Activated CD4-positive, CD25-positive, alpha-beta regulatory T cell treated with anti-CD3 and anti-CD28 coated beads, Interleukin-2, amount 50 U/mL, for 16 hours (primary cell): ENCODE measurements at places on chromosomes 5 and 9.
A peak's percentile ranks its signal among the peaks of the same experiment; 100 is the strongest.

GRCh38 chr5:103393101-103393754 is 134.7 kb downstream of the MACIR start:
- no peak for DNase-seq

GRCh38 chr9:18359335-18359734 is 114.6 kb upstream of the ADAMTSL1 start:
- DNase-seq = no peak

- DNase-seq = no peak
Measured at GRCh38 chr9:88623698-88624097, 88.7 kb downstream of the NXNL2 start.

GRCh38 chr9:77879437-77879943 is 152.1 kb downstream of the GNAQ start:
- DNase-seq = no peak

- DNase-seq = no peak
Measured at GRCh38 chr9:129412814-129413536, 207.9 kb downstream of the C9orf50 start.

GRCh38 chr9:123039617-123040219 is 6.3 kb downstream of the GPR21 start:
- no peak for DNase-seq

GRCh38 chr5:154708846-154709245 is 46.3 kb upstream of the LARP1 start:
- DNase-seq = no peak

GRCh38 chr9:134951461-134951860 is 33.7 kb upstream of the FCN1 start:
- no peak for DNase-seq

DNA sequence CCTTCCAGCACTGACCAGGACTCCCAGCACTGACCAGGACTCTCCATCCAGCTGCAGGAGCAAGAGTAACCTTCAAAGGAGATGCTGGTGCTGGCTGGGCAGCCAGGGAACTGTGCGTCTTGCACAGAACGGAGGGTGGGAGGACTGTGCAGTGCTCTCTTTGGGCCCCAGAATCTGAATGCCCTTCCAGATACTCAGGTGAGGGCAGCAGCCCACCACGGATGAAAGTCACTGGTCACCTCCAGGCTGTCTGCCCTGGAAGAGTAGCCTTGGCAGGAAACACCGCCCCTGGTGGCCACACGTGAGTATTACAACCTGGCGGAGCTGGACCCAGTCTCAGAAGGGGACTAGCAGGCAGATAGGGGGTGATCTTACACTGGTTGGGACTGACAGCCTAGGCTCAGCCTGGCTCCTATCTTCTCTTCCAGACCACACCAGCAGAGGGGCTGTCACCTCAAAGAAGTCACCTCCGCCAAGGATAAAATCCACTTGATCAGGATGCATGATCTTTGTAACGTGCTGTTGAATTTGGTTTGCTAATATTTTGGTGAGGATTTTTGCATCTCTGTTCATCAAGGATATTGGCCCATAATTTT is 4.8 kb upstream of the SARDH start:
- peak; percentile 55 for DNase-seq

DNA sequence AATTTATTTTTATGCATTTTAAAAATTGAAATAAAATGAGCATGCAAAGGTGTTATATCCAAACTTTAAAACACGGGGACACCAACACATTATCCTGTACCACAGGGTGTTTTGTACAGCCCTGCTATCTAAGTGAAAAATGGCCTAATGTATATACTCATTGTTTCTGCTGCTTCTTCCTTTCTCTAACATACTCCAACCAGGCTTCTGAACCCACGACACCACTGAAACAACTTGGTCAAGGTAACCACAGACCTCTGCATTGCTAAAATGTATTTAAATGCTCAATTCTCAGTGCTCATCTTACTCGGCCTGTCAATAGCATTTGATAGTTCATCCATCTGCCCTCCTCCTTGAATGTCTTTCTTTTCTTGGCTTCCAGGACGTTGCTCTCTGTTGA is 48.3 kb downstream of the DENND1A start:
- DNase-seq = no peak

GRCh38 chr5:59036274-59036961 is 453.5 kb downstream of the RAB3C start:
- no peak for DNase-seq

DNA sequence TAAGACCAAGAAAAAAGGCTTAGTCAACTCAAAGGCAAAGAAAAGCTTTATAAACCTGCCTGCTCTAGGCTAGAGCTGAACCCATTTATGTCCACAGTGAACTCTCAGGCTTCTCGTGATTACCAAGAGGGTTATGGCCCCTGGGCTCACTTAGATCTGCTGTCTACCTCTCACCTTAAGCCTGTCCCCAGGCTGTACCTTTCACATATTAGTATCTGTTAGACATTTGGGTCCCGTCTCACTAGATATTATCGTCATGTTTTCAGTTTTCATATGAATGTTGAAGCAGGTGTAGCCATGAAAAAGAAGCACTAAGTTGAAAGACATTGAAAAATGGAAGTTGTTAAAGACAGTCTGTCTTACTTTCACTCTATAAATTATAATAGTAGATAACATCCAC is 75.2 kb upstream of the COX7C start:
- no peak for DNase-seq

DNA sequence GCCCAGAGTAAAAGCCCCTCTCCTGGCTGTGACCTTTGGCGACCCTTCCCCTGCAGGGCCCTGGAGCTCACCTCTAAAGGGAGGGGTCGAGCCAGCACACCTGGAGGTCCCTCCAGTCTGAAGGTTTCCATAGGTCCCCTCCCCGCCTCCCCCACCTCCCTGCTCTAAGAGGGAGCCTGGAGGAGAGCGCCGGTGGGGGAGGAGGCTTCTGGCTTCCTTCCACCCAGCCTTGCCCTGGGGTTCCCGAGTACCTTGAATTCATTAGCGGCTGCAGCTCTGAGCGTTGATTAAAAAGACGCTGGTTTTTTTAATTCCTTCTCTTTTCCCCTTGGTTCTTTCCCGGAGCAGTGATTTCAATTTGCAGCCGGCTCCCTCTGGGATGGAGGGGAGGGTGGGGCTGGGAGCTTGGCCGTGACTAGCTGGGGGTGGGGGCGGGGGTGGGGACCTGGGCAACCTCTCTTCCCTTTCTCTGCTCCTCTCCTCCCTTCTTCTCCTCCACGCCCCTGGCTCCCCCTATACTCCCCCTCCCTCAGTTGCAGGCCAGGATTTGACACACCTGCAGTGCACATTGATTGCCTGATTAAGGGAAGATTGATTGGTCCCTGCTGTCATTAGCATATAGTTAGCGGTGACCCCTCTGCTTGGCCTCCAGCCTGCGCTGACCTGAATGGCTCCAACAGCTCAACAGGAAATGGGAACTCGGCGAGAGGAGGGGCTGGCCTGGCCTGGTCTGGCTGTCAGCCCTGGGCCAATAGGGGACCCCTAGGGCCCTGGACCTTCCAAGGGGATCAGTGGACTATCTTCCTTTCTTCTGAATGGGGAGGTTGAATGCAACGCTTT is 67.5 kb upstream of the RAPGEF1 start:
- DNase-seq = no peak

DNA sequence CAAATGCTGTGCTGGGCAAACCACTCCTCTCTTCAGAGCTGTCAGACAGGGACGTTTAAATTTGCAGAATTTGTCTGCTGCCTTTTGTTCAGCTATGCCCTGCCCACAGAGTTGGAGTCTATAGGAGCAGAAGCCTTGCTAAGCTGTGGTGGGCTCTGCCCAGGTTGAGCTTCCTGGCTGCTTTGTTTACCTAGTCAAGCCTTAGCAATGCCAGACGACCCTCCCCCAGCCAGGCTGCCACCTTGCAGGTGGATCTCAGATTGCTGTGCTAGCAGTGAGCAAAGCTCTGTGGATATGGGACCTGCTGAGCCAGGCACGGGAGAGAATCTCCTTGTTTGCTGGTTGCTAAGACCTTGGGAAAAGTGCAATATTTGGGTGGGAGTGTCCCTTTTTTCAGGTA is 314.9 kb downstream of the NNT start:
- DNase-seq = no peak

GRCh38 chr5:10676946-10677345 is 84.1 kb downstream of the DAP start:
- DNase-seq = no peak

DNA sequence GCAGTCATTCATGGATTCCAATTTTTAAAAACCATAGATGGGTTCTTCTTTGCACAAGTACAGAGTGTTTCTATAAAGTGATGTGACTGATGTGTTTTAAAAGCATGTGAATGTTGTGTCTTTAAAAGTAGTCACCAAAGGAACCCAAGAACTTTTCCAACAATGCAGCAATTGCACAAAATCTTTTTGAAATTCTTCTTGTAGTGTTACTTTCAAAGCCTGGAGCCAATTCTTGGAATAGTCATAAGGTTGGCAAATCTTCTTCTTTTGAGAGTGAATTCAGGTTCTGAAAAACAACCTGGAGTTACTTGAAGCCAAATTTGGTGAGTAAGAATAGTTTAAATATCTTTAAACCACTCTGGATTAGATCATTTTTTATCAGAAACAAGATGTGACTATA is 10.5 kb downstream of the GRAMD2B start:
- no peak for DNase-seq

- no peak for DNase-seq
Measured at GRCh38 chr5:139726248-139726647, 69.4 kb upstream of the PSD2 start.

DNA sequence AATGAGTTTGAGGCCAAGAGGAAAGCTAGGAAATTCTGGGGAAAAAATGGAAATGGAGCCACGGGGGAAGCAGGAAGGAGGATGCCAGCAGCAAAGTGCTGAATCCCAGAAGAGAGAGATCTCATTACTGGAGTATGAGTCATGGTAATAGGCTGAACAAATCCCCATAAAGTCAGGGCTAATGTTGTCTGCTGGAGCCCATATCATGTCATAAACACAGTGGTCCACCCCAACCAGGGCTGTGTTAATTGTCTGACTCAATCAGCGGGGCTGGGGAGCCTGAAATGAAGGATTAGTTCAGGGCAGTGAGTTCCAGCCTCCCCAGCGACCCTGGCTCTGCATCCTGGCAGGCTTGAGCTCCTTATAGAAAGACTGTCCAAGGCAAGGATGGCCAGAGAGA is 68.8 kb downstream of the TLR4 start:
- DNase-seq = no peak

GRCh38 chr5:116532762-116533525 is 41.7 kb downstream of the SEMA6A start:
- DNase-seq = no peak

GRCh38 chr5:66617991-66618768 is 22.0 kb downstream of the MAST4 start:
- DNase-seq = no peak

GRCh38 chr5:75460532-75460931 is 50.9 kb downstream of the CERT1 start:
- DNase-seq = no peak

DNA sequence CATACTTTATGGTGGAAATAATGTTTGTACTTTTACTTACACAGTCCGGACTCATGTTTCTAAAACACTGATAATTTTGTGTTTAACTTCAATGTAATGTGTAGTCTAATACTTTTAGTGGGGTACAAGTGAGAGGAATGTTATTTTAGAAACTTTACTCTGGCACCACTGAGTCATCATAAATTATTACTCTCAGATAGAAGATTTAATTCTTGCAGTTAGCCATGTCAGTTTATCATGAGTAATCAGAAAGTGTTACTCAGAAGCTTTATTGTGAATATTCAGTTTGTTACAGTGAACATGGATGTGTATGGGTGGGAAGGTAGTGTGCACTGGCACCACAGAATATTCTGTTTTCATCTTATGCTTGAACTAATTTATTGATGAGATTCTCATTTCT is 20.0 kb downstream of the OGN start:
- DNase-seq = no peak

DNA sequence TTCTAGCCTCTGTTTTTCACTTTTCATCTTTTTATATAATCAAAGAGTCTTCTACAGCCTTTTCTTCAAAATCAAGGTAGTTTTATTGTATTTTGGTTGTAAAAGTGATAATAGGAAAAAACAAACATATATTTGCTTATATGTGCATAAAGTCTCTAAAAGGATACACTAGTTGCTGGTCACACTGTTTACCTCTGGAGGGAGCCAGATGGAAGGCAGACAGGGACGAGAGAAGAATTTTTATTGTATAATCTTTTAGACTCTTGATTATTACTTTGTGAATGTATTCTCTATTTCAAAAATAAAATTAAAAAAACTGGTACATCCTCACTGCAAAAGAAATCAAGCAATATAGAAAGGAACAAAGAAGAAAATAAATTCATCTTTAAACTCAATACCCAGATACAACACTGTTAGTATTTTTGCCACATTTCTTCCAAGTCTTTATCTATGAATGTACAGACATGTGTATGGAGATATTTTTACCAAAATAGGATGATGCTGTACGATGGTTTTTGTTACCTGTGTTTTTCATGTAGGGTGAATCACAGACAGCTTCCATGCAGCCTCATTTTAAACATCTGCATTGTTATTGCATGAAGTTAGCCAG is 6.1 kb upstream of the RNF183 start:
- DNase-seq = no peak

- DNase-seq = no peak
Measured at GRCh38 chr5:156366521-156366920, 39.6 kb downstream of the SGCD start.

DNA sequence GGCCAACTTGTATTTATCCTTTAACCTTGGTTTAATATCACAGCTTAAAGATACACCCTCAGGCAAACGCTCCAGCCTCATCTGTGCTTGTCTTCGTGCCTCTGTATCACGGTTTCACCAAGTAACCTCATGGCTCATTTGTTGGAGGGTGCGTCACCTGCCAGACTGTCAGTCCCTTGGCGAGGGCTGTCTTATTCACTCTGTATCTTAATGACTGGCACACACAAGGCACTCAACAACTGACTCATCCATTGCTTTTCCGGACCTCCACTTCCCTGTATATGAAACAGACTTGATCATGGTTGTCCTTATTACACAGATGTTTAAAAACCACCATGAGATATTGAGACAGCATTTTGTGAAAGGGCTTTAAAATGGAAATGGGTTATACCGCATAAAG is 28.0 kb downstream of the LCP2 start:
- DNase-seq = no peak

DNA sequence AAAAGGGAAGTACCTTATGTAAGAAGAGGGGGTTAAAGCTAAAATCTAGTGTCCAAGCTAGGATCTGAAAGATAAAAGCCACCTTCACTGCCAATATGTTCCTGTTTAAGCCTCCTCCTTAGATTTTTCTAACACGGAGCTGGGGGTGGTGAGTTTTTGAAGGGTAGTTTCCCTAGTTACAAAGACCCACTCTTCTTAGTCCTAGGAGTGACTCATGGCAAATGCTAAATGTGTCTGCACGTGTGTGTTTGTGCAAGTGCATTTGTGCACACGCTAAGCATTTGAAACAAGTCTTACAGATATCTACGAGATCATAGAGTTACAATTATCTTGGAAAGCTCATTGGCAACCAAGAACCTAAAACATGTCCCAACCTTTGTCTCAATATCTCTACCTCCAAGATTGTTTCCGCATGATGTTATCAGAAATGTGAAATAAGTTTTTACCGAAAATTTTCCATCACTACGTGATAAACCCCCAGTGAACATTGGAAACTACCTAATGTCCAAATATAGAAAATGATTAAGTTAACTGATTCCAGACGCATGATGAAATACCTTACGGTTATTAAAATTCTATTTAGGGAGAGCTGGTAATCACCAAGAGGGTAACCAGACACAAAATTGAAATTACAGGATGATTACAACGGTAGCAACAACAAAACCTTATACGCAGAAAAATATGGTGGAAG is 78.0 kb upstream of the HRH2 start:
- DNase-seq = no peak
